ENCODE measurements at places on chromosomes 1 and 21. TPM values are rescaled to one million over a fixed set of nuclear protein-coding genes. Genes with fewer than 3 reads are reported as not detected.

COL8A2 gene
- 10.5 TPM for total RNA-seq

SDC3 gene
- total RNA-seq, result 43.2 TPM

CNST gene
- total RNA-seq, result 21.0 TPM

FAM72D gene
- 1.1 TPM for total RNA-seq

CCT3 gene
- total RNA-seq, result 186 TPM

RYR2 gene
- total RNA-seq, result 6.1 TPM

SPRR2B gene
- total RNA-seq, result not detected

OR14K1 gene
- not detected for total RNA-seq
